ENCODE measurements at places on chromosomes 13 and 19. TPM values are rescaled to one million over a fixed set of nuclear protein-coding genes. Genes with fewer than 3 reads are reported as not detected.

ACER1 gene
- not detected for total RNA-seq

KLF12 gene
- total RNA-seq = 6.8 TPM

- no peak for DNase-seq
Observed at GRCh38 chr19:56986386-56986785, 133.4 kb upstream of the USP29 start.

DNA sequence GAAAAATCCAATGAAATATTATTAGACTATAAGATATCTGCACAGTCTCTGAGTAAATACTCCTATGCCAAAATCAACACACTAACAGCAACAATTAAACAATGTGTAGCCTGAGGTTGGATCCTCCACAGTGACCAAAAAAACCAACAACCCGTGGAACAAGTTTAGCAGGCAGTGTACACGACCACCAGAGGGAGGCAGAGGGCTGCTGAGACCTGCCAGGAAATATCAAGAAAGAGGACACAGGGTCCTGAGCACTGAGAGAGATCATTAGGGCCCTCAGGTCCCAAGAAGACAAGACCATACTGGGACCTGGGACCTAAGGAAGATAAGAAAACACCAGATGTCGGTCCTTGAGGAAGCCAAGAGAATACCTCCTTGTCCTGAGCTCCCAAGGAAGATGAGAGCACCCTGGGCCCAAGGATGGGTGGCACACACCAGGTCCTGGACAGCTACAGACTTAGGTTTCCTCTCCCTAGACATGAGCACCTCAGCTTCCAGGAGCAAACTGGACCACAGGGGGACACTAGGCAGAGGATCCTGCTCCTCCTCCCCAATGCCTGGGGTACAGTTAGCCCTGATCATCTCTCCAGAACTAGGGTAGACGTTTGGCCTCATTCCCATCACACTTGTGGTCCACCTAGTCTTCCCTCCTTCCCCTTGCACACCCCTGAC, 822 bp upstream of the ZNF274 start:
- DNase-seq = peak; percentile 49

CCDC169 gene
- 7.0 TPM for total RNA-seq
